ENCODE measurements at places on chromosomes 3 and 15.

- no peak for DNase-seq
Observed at GRCh38 chr3:185200639-185201038, 47.8 kb upstream of the C3orf70 start.

DNA sequence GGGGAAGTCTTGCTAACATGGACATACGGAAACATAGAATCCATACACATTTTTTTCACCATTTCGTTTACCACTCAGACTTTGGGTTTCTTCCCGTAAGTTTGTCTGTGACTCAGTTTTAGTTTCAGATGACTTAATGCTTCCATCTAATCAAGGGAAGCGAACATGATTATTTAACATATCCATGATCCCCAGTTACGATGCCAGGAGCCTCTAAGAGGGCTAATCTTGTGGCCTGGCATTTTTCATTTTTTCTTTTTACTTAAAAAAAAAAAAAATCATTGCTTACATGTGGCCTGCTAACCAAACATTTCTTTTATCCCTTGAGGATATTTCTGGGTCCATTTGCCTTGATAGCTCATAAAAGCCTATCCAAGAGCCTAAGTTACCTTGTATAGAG is 20.2 kb upstream of the PLOD2 start:
- no peak for DNase-seq

DNA sequence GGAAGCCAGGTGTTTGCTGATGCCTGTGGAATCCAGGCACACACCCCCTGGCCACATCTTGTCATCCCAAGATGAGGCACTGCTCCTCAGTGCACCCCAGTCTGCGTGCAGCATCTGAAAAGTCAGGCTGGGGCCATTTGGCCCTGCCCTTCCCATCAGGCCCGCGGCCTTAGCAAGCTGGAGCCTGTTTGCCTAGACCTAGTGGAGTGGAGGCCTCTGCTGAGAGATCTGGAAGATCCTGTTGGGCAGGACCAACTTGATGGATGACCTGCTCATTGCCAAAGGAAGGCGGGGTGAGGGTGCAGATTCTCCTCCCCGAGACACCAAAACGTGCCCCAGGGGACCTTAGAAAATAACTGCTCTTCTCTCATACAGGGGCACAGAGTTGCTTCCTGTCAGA is 220.2 kb downstream of the SHQ1 start:
- no peak for DNase-seq

- DNase-seq, result no peak
Observed at GRCh38 chr3:39401983-39402382, 4.5 kb upstream of the RPSA start.

GRCh38 chr3:181999314-181999713 is 287.6 kb downstream of the SOX2 start:
- no peak for DNase-seq

GRCh38 chr3:14423963-14424362 is 21.6 kb downstream of the SLC6A6 start:
- DNase-seq, result no peak

DNA sequence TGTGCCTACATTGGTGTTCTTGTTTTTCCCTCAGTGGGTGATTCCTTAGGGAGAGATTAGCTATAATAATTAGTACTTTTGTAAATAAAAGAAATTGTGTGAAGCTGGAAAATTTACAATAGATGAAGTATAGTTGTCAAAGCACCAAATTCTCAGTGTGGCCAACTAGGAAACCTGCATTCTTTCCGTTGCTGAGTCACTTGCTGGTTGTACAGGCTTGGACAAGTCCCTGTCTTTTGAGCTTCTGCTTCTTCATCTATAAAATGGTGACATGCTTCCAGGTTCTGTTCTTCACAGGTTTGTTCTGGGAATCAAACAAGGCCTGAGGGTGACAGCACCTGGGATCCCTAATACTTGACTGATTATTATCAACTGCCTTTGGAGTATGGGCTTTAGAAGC is 184.1 kb upstream of the HES1 start:
- no peak for DNase-seq

- DNase-seq, result no peak
Observed at GRCh38 chr15:92232317-92232716, 161.4 kb upstream of the ST8SIA2 start.

GRCh38 chr3:67375976-67376375 is 278.4 kb downstream of the SUCLG2 start:
- DNase-seq, result no peak

DNA sequence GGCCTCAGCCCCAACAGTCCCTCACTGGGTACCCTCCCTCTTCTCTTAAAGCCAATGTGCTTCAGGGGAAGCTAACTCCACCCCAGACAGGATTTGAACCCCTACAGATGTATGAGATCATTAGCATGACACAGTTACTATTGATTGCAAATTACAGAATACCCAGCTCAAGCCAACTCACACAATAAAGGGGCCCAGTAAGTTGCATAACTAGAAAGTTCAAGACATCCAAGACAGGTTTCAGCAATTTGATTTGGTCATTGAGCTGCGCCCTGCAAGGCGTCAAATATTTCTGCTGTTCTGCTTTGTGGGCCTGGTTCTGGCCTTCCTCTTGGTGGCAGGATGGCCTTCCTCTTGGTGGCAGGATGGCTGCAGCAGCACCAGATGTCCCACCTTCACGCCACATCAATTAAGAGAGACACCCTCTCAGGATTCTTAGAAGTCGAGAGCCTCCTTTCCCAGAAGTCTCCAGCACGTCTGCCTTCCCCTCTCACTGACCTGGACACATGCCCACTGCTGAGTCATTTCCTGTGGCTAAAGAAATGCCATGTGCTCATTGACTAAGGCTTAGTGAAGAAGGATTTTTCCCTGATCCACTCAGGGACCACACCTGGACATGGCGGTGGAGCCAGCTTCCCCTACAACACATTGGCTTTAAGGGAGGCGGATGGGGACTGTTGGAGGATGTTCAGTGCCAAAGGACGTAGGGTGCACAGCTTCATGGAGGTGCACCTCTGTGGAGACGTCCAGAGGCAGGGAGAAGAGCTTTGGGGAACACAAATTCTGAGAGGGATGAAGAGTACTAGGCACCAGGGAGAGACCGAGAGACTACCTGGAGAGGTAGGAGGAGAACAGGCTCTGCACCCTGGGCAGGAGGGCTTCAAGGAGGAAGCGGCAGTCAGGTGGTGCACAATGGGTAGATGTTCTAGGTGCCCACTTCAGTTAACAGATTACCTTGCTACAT is 49.1 kb downstream of the DNASE1L3 start:
- no peak for DNase-seq

GRCh38 chr3:118909763-118910162 is 124.9 kb downstream of the IGSF11 start:
- no peak for DNase-seq

- DNase-seq, result no peak
Observed at GRCh38 chr3:52453496-52454249, at the start of gene TNNC1. TSS of gene TNNC1 (minus strand) at chr3:52454041. CDS start at chr3:52454015, 26 bp downstream.

DNA sequence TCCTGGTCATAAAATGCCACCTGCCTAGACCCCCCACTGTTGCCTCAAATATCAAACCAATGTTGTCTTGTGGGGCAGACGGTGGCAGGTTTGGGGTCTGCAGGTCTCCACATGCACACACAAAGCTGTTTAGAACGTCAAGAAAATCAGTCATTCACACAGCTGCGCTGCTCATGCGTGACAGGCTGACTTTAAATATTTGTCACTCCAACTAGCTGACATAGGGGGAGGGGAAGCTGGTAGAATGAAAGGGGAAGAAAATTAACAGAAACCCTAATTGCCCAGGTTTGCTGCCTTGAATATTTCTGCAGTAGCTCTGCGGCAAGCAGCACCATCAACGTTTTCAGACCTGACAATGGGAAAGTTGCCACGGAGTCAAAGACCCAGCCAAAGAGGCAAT is 201.8 kb downstream of the ABHD5 start:
- DNase-seq, result no peak

DNA sequence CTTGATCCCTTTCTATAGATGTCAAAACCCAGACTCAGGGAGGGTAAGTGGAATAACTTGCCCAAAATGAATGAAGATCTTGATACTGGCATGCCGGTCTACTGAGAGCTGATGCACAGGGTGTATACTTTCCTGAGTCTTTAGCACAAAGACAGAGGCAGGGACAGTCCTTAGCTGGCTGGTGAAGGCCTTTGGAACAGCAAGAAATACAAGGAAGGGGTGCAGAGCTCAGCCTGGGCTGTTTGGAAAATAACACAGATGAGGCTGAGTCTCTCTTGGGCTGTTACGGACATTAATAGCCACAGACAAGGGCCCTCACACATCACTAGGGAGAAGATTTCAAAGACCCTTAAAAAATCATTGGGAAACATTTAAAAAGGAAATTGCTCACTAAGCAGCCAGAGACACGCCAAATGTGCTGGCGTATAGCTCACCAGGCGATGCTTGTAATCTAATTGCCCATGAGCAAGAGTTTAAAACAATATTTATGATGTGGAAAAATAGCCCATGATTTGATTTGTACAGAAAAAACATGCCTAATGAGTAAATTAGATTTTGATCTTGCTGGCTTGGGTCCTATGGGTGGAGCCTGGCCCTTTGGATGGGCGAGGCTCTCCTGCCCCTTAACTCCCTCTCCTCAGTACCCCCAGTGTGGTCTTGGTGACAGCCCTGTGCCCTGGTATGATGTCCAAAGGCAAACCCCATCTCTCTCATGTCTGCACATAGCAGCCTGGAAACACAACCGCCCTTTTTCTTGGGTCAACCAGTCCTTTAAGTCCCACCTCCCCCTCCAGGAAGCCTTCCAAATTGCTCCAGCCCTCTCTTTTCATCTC is 81.8 kb upstream of the MRPS22 start:
- DNase-seq, result no peak

DNA sequence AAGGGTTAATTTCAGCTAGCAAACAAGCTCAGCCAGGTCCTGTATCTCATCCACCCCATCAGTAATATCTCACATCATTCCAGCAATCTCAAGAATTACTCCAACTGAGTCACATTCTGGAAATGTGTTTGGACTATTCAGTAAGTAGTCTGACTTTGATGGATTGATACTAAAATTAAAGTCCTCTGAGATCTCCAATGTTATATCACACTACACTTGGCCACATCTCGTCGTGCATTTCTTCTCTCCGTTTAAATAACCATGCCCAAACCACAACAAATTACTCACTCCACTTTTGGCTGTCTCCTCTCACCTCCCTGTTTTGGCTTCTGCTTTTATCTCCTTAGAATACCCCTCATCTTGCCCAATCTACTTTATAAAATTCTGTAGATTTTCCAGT is 292.2 kb downstream of the PYDC2 start:
- no peak for DNase-seq

- no peak for DNase-seq
Observed at GRCh38 chr3:17793542-17794195, 51.2 kb upstream of the TBC1D5 start.

DNA sequence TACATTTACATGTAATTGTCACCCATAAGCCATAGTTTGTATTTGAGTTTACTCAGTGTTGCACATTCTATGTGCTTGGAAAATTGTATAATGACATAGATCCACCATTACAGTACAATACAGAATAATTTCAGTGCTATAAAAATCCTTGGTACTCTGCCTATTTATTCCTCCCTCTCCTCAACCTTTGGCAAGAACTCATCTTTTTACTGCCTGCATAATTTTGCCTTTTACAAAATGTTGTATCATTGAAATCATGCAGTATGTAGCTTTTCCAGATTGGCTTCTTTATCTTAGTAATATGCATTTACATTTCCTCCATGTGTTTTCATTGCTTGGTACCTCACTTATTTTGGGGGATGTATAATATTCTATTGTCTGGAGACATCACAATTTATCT is 786.9 kb upstream of the SEMA6D start:
- DNase-seq, result no peak

DNA sequence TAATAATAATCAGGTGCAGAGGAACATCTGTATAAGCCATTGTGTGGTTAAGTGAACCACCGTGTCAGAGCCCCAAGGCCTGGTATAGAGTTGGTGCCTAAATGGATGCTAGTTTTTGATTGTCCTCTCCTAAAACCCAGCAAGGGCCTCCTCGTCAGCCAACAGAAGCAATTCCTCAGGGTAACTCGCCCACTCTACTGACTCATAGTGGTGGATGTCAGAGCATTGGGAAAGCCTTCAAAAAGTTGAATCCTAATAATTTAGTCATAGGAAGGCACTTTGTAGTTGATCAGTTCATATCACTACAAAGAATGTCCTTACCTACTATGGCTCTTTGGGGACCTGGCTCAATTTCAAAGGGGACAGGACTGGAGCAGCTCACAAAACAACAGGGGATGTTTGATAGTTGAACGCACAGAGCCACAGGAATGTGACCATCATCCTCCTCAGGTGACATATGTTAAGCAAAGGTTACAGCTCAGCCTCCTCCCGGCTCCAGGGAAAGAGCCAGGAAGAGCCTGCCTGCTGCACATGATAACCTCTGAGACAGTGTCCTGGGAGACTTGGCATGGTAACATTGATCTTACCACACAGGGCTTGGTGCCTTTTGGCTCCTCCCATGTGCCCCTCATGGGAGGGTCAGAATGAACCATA is 338.7 kb downstream of the CLSTN2 start:
- DNase-seq, result no peak

- DNase-seq, result no peak
Observed at GRCh38 chr3:97736928-97737327, 27.6 kb upstream of the ARL6 start.

- no peak for DNase-seq
Observed at GRCh38 chr3:36837089-36837488, 72.7 kb upstream of the DCLK3 start.

DNA sequence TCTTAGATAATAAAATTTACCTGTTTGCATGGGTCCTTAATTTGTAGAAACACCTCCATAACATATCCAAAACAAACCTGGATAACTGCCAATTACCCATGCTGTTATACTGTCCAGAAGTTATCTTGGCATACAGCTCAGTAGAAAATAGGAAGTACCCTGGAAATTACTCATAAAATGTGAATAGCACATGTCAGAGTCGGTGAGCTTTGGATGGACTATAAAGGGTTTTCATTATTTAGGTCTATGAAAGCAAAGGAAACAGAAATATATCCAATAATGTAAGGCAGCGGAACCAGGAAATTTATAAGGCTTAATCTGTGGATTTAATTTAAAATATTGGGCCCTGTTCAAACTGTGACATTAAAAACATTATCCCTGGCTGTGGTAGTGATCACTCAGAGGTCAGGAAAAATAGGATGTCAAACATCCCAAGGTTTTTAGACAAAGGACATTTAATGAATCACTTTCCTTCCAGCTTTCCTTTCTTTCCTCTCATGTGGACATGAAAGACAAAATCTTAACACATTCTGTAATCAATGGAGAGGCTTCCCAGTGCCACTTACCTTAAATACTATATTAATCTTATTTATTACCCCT is 459.0 kb upstream of the DPH6 start:
- DNase-seq, result no peak

- no peak for DNase-seq
Observed at GRCh38 chr15:98452238-98452637, 196.1 kb upstream of the IGF1R start.

DNA sequence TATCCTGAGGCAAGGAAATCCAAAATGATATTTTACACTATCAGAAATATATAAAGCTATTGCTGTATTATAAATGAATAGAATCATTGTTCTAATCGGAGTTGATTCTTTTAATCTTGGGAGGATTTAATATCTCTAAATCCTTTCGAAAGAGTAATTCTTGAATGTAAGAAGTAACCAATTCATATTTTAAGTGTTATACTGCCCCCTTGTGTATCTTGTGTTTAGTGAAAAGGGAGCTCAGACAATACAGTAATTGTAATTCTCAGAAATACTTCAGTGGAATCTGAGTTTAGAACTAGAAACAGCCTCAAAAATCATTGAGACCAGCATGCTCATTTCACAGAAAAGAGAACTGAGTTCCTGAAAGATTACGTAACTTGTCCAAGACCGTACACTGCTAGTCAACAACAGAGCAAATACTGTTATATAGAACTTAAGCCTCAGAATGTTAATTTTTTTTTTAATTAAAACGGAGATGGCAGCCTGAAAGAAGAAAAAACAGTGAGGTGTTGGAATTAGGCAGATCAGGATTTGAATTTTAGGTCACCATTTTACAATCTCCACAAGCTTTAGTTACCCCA is 42.9 kb downstream of the PLCH1 start:
- no peak for DNase-seq

All from amygdala (tissue), 56 donors.